Femur (tissue), 1 donor: ENCODE measurements at places on chromosomes 3 and 15.

DNA sequence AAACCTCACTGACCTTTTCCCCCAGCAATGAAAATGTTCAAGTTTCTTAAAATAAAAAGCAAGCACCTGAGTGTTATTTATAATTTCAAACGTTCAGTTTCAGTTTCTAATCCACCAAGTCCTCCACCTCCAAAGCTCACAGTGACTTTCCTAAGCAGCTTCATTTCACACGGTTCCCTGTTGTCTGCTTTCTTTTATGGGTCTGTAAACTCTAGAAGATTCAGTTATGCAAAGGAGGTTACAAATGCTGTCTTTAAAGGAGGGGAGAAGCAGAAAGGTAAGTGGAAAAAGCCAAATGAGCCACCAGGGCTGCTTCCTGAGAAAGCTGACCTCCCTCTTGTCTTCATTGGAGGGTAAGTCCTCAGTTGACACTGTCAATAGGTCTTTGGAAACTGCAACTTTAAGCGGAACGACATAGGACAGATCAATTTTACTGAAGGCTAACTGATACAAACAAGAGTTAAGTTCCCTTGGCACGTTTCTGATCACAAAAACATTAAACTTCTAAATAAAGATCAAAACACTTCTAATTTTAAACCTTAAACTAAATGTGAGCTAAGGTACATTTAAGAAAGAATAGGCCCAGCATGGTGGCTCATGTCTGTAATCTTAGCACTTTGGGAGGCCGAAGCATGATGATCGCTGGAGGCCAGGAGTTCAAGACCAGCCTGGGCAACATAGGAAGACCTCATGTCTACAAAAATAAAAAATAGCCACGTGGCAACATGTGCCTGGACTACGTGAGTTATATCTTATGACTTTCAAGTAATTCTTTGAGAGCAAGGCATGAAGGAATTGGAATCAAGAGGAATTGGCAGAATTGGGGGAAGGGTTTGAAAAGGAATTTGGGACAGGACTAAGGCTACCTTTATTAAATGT, 151.9 kb upstream of the UBE2E1 start:
- DNase-seq: no peak

- no peak for DNase-seq
Observed at GRCh38 chr3:71585887-71586809, 2.6 kb upstream of the FOXP1 start.

- DNase-seq: peak; percentile 79
Observed at GRCh38 chr15:56537881-56538280, 72.9 kb upstream of the MNS1 start.

GRCh38 chr3:42264399-42265058, 1.5 kb downstream of the CCK start:
- peak; percentile 53 for DNase-seq

GRCh38 chr3:159417761-159418160, 570.9 kb upstream of the IL12A start:
- DNase-seq: no peak

DNA sequence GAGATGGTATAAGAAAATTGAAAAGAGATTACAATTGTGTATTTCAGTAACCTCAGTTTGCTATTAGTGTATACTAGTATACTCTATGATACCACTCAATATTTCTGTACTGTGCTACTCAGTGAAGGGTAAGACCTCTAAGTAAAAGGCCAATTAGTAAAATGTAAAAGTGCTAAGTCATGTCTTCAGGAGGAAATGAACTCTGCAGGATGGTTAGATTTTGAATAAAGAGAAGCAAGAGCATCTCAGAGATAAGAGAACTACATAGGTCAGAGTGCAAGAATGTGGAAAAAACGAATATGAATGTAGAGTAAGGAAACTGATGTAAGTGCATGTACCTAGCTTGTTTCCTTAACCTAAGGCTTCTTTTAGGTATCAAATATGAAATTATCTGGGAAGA, 796.6 kb upstream of the GBE1 start:
- DNase-seq: no peak

- DNase-seq: no peak
Observed at GRCh38 chr3:175411405-175411804, 552.3 kb downstream of the NAALADL2 start.

DNA sequence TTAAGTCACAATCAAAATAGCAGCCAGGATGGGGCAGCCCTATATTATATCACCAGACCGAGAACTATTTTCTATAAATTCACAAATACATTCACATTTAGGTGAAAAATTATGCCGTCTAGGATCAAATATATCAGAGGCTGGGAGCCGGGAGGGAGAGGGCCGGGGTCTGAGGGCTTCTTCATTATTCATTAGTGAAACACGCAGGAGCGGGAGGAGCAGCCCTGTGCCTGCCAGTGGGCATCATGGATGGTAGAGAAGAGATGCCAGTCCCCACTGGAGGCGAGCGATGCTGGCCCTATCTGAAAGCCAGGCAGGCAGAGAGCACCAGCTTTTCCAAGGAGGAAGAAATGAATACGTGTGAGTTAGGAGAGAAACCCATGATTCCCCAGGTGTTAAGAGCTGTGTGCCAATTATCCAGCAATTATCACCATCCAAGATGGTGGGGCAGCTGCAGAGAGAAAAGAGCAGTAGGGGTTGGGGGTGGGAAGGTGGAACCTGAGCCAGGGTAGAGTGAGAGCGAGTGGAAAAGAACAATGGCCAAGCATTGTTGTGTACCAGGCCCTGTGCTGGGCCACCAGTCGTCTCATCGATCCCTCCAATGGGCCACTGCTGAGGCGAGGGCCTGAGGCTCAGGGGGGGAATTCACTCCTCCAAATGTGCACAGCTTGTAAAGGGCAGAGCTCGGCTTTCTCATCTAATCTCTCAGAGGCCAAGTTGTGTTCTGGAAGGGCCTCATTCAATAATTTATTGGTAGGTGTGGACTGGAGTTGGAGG, 261.3 kb upstream of the TLE3 start:
- DNase-seq: no peak

- DNase-seq: no peak
Observed at GRCh38 chr15:70827721-70828120, 26.2 kb downstream of the LARP6 start.

DNA sequence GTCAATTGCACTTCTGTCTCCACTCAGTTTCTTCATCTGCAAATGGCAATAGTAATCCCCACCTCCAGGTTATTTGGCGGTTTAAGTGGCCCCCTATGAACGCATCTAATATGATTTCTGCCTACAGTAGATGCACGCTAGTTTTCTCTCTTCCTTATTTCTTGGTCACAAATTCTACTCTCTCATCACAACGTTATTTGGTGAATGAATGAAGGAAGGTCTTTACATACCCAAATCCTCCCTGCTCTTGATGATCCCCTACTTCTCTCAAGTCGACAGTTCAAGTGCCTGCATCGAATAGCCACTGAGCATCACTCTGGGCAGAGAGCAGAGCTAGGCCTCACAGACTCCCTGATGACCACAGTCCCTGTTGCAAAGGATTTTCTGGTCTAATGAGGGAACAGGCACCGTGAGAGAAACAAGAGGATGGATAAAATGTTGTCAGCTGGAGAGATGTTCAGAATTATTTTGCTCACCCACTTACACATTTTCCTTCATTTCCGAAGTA, 181.2 kb upstream of the SMAD3 start:
- DNase-seq: no peak

GRCh38 chr3:98556164-98557130, 24.7 kb downstream of the GPR15 start:
- DNase-seq: no peak

DNA sequence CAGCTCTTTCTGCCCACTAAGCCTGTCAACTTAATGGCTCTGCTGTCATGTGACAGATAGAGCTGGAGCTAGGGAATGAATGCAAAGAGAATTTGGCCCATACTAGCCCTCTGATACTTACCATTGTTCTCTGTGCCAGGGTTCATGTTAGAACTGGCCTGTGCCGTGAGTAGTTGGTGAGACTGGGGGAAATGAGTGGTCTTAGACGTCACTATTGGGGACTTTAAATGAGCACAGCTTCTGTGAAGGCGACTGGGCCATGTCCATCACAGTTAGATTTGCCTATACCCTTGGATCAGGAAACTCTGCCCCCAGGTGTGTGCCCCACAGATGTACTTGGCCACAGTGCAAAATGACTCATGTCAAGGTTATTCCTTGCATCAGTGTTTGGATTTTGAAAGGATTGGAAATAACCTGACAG, 124.9 kb downstream of the PTPRG start:
- DNase-seq: no peak

- DNase-seq: no peak
Observed at GRCh38 chr3:69838217-69838616, 99.0 kb downstream of the MITF start.

GRCh38 chr15:59250249-59250648, 43.6 kb downstream of the LDHAL6B start:
- DNase-seq: no peak

GRCh38 chr15:26243382-26243781, 380.3 kb upstream of the ATP10A start:
- no peak for DNase-seq

DNA sequence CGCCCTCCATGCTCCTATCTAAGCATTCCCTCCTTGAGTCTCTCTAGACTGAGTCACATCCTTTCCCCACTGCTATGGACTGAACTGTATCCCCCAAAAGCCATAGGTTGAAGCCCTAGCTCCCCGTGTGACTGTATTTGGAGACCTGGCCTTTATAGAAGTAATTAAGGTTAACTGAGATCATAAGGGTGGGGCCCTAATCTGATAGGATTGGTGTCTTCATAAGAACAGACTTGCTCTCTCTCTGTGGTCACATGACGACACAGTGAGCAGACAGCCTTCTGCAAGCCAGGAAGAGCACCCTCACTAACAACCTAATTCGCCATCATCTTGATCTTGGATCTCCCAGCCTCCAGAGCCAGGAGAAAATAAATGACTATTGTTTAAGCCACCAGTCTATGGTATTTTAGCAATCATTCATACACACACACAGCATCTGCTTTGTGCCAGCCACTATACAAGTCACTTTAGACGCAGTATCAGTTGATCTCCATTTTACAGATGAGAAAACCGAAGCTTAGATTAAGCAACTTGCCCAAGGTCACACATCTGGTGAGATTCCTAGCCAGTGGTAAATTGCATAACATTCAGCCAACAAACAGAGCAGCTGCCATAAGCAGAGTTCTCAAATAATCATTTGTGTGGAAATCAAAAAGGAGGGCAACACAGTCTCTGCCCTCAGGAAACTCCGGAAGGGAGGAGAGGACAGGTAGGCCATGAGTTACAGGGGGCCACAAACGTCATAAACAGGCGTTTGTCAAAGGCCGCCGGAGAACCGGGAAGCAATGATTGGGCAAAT, 66.3 kb upstream of the HES1 start:
- DNase-seq: no peak

DNA sequence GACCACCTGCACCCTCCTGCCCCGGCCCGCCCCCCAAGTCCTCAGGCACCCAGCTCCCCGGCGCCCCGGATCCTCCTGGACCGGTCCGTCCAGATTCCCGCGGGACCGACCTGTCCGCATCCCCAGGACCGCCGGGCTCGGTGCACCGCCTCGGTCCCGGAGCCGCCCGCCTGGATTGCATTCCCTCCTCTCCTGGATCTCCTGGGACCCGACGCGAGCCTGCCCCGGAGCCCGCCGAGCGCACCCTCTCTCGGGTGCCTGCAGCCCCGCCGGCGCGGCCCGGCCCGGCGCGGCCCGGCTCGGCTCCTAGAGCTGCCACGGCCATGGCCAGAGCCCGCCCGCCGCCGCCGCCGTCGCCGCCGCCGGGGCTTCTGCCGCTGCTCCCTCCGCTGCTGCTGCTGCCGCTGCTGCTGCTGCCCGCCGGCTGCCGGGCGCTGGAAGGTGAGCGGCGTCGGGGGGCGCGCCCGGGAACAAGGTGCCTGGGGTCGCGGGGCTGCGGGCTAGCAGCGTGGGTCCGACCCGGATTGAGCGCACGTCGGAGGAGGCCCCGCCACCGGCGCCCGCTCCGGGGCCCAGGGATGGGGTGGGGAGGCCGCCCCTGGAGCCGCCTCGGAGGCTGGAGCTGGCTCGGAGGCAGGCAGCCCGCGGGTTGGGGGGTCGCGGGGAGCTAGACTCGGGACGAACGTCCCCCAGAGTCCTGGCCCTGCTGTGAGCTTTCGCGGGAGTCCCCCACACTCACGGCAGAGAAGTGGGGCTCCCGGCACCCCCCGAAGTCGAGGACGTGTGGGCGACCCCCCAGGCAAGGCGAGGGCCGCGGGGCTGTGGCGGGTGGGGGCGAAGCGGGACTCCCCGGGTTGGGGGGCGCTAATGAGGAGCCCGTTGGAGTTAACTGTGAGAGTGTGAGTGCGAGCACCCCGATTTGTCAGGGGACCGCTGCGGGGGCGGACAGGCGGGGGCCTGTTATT, 610 bp downstream of the EPHB3 start:
- no peak for DNase-seq

DNA sequence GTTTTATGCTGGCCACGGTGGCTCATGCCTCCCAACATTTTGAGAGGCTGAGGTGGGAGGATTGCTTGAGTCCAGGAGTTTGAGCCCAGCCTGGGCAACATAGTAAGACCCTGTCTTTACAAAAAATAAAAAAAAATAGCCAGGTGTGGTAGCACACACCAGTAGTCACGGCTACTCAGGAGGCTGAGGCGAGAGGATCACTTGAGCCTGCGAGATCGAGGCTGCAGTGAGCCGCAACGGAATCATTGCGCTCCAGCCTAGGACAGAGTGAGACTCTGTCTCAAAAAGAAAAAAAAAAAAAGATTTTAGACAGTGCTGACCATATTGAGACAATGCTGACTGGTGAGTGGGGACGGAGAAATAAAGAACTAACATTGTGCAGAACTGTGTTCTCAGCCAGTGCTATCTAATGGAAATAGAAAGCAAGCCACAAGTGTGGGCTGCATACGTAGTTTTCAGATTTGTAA, 67.2 kb downstream of the ST6GAL1 start:
- no peak for DNase-seq

DNA sequence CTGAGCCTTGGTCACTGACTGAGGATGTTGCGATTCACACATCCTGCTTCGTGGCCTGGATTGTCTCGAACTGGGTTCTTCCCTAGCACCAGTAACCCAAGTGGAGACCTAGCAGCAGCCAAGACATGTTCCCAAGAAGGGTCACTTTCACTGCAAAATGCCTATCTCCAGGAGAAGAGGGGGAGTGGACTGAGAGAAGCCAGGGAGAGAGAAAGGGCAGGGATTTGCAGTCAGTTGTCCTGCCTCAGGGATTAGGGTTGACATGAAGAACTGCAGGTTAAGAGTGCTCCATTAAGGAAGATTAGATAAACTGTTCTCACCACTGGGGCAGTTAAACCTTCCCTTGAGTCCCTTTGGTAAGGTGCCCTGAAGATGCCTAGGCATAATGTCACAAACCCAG, 5.7 kb upstream of the CD276 start:
- no peak for DNase-seq

GRCh38 chr15:79322945-79323344, 12.0 kb downstream of the TMED3 start:
- DNase-seq: no peak

DNA sequence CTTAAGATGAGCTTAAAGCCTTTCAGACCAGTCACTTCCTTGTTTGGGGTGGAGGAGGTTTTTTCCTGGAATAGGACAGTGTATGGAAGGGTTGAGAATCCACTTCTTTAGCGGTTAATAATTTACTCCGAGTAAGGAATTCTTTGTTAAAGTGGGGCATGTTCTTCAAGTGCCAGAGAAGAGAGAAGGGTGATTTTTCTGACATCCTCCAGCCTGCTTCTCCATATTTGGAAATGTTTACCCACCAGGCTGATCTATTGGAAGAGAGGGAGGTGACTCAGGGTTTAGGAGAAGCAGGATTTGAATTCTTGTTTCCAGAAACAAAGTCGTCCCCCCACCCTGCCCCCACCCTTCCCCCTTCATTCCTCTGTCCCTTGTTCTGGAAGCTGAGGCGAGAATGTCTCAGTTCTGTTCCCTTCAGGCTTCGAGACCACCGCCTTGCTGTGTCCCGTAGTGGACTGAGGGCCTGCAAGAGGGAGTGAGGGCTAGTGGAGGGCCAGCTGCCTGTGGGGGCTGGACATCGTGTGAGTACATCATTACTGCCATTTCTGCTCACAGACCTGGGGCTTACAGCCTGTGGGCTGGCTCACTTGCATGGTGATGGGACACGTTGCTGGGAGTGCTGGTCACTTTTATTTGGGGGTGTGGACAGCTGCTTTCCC, 58.5 kb downstream of the LPP start:
- no peak for DNase-seq
